Dermis blood vessel endothelial cell (primary cell): ENCODE measurements at places on chromosomes 1 and 21. TPM values are rescaled to one million over a fixed set of nuclear protein-coding genes. Genes with fewer than 3 reads are reported as not detected.

DNA sequence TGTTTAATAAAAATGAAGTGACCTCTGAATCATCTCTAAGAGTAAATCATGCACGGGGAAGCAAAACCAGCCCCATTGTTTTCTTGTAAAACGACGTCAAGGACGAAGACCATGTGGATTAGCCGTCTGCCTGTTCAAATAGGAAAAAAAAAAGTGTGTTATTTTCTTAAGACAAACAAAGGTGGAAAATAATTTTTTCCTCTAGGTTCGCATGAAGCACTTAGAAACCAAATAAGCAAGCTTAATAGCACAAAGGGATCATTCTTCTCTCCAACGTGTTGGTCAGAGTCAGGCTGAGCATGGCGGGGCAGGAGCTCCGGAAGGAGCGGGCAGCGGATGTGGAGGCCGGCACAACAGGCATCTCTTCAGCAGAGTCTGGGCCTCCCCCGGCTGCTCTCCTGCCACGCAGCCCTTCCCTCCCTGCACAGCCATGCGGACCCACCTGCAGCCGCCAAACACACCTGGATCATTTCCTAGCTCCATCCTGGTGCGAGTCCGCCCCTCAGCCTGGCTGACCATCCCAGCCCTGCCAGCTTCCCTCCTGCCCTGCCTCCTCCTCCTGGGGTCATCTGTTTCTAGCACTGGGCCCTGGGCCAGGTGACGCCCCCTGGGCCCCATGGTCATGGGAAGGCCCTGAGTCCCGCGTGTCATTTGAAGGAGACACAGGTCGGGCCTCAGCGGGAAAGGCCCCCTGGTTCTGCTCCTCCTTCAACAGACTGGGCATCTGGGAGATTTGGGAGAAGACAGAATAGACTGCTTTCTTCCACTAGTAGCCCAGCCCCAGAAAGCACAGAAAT is 40.2 kb downstream of the MX1 start:
- DNase-seq: no peak

RNF187 gene
- total RNA-seq: 34.7 and 84.4 TPM in 2 replicates

GPR3 gene
- total RNA-seq: 0.42 and 0.51 TPM in 2 replicates

DNA sequence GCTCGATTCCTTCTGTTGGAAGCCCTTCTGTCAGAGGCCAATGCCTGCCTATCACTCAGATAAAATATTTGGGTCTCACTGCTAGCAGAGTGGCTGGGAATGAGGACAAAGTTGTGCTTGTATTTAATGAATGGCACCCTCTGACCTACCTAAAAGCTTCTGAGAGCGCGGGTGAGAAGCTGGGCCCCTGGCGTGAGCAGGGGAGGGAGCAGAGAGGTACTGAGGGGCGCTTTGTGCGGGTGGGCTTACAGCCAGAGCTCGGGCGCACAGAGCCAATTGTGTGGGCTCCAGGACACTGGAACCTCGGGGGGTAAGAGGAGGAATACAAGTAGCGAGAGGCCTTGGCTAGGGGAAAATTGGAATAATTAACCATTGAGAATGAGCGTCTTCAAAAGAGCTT is 32.3 kb downstream of the PCAT6 start:
- DNase-seq: no peak
